Activated CD8-positive, alpha-beta memory T cell treated with anti-CD3 and anti-CD28 coated beads for 1 hour (primary cell): ENCODE measurements at places on chromosomes 7 and 10.

DNA sequence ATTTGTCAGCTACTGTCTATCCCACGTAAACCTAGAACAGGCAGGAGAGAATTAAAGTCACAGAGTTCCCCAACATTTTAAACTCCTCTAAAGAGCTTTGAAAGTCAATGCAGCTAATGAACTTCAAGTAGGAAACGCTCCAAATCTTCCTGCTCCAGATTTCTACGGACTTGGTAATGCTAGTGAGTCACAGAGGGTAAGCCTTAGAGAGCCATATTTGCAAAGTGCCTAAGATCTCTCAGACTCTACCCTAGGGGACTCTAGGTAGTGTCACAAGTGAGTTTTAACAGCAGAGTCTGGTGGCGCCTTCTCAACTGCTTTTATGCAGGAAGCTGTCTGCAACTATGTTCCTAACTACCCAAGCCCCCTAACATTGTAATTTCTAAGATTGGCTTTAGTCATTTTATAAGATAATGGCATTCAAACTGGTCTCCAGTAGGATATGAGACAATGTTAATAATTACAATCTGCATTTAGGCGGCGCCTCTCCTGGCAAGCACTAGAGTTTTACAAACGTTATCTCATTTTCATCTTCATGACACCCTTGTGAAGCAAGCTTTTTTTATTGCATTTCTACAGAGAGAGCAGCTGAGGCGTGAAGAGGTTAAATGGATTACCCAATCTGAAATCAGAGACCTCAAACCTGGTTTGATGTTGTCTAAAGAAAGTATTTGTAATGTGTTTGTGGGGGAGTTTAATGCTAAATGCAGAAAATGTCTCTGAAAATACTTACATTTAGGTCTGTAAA lies 22.0 kb upstream of the FZD1 start:
- no peak for DNase-seq

DNA sequence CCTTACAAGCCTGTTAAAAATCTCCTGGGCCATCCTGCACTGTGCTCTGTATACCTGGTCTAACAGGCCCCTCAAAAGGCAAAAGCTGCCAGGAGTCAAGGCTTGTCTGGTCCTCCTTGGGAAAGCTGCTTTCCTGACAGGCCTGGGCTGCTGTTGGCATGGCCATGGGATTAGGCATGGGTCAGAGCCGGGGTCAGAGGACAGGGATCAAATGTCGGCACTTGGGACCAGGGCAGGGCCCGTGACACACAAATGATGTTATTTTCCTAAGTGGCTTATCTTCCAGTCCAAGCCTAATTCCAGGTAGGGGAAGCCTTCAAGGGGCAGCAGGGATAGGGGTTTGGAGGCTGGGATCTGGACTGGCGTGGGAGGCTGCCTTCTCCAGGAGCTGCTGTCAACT lies 191.5 kb upstream of the GPR26 start:
- DNase-seq = no peak

- no peak for DNase-seq
Measured at GRCh38 chr10:29214551-29214950, 74.3 kb upstream of the LYZL1 start.

DNA sequence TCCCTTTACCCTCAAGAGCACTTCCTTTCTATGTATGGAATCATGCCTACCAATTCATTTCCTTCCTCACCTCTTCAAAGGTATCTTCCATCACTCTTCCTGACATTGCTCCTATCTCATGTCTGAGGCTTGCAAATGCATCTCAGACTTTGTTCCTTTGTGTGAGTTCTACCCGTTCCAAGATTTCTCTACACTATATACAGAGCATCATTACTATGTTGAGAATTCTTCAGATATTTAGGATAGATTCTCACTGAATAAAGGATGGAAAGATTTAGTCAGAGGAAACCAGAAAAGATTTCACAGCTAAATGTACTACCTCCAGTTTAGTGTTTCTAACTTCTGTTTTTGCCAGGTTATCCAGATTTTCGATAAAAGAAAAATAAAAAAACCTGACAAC lies 462.7 kb downstream of the PHTF2 start:
- DNase-seq = no peak

DNA sequence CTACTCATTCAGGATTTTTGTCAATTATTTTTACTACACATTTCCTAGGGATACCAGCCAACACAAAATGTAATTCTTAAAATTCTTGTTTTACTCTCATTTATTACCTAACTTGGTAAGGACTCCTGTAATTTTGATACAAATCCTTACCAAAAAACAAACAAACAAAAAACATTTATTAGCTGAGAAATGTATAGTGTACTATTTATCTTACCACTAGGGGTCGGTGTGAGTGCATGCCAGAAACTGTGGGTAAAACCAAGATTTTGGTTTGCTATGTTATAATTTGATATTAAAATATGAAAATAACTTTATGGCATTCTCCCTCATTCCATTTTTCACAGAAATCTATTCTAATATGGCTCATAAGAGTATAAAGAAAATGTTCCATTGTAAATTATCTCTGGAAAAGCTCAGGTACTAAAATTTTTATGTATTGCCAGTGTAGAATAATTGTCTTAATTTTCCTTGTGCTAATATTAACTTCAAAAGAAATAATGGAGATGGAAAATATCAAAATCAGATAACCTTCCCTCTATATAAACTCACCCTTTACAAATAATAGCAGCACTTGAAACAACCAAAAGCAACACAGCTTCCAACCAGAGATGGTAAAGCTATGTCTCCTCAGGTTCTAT lies 290.8 kb upstream of the PCDH15 start:
- DNase-seq = no peak

DNA sequence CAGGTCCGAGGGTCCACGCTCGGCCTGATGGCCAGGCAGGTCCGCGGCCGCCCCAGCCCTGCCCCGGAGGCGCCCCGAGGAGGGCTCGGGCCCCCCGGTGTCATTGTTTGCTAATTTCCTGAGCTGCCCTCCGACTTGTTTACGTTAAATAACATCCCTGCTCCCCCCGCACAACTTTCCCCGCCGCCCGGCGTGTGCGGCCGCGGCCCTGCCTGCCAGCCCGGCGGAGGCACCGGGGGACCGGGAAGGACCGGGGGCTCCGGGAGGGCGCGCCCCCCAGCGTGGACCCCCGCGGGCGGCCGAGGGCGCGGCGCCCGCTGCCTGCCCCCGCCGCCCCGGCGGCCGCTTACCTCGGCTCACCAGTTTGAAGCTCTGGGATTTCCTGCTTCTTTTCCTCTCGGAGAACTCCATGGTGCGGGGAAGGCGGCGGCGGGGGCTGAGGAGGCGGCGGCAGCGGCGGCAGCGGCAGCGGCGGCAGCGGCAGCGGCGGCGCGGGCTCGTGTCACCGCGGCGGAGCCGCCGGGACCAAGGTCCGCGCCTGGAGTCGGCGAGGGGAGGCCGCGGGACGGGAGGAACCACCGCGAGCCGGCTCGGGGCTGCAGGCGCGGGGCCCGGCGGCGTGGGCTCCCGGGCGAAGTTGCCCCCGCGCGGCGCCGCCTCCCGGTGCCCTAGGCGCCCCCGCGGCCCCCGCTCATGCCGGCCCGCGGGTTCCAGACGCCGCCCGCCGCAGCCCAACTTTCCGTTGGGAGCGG lies 515 bp downstream of the BEND7 start:
- no peak for DNase-seq

GRCh38 chr10:80474597-80474910 lies 20.4 kb downstream of the TSPAN14 start:
- no peak for DNase-seq

- no peak for DNase-seq
Measured at GRCh38 chr10:124725791-124726190, 18.4 kb downstream of the FAM53B start.

- no peak for DNase-seq
Measured at GRCh38 chr7:44533301-44534055, 7.7 kb downstream of the NPC1L1 start.

GRCh38 chr10:72834183-72834825 lies 59.2 kb upstream of the OIT3 start:
- DNase-seq = no peak

DNA sequence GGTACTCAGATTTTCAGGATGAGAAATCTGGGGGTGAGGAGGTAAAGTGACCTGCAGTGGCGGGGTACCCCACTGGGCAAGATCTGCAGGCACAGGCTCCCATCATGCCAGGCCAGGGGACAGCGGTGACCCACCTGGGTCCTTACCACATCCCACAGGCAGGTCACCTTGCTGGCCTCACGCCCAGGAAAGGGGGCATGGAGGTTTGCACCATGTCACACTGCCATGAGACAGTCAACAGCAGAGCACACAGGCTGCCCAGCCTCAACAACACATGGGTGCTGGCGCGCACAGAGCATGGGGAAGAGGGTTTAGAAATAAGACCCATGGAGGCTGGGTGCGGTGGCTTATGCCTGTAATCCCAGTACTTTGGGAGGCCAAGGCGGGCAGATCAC lies 914 bp downstream of the PKD1L1 start:
- DNase-seq = no peak

DNA sequence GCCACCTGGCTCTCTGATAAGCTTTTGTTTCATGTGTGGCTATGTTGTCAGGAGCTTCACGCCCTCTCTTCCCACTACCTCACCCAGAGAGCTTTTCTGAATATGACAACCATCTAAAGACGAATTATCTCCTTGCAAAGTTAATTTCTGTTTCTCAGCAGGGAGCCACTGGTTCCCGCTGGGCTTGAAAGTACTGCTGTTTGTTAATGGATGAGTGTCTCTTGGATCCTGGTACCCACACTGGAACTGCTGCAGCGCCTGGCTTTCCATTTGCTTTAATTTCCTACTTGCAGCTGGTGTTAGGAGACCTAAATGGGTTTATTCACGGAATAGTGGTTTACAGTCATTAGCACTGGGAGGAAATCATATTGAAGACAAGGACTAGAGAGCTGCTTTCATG lies 267.9 kb upstream of the LRGUK start:
- DNase-seq = no peak

DNA sequence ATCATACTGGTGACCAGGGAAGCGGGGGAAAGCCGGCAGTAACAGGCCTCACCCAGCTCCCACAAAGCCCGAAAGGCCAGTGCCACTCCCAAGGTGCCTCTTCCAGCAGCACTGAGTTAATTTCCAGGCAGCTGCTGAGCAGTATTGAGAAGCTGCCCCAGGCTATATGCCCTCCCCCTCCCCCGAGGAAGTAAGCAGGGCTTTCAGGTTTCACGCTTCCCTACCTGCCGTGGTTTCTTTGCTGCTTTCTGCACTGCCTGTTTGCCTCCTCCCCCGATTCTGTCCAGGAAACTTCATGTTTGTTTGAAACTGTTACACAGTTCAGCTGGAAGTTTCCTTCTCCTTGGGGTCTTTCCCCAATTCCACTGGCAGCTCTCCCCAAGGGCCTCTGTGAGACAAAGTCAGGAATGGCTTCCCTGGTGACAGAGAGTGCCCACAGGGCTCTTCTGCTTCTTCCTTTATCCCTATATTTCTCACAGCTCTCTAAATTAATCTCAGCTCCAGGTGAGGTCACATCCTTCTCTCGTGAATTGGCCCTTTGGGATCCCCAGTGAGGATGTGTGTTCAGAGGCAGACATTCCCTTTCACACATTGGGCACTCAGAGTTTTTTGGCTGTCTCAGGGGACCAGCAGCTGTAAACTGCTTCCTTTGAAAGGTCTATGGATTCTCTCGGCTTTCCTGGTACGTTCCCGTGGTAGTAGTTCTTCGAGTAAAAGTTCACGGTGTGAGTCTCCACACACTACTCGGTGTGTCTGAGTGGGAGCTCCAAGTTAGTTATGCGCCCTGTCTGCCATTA lies 19.4 kb downstream of the C1GALT1 start:
- peak; percentile 8 for DNase-seq

GRCh38 chr10:129637846-129638245 lies 170.8 kb downstream of the MGMT start:
- DNase-seq = no peak

DNA sequence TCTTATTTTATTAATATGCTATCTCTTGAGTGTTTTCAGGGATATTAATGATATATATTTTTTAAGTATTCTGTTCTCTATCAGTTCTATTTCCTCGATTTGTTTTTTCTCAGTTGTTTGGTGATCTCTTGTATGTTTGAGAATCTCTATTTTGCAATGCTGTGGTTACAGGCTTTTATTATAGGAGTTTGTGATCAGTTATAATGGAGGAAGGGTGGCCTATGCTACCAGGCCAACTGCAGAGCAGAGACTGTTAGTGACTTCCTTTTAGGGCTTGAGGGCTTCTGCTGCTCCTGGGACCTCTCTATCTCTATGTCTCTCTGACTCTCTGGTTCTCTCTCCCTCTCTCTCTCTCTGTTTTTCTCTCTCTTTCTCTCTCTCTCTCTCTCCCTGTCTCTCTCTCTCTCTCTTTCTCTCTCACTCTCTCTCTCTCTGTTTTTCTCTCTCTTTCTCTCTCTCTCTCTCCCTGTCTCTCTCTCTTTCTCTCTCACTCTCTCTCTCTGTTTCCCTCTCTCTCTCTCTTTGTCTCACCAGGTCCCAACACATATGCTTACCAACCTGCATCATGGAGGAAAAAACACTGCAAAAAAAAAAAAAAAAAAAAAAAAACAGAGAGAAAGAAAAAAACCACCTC lies 69.4 kb upstream of the CAV2 start:
- no peak for DNase-seq

GRCh38 chr7:47568547-47568946 lies 13.4 kb downstream of the TNS3 start:
- DNase-seq = no peak

DNA sequence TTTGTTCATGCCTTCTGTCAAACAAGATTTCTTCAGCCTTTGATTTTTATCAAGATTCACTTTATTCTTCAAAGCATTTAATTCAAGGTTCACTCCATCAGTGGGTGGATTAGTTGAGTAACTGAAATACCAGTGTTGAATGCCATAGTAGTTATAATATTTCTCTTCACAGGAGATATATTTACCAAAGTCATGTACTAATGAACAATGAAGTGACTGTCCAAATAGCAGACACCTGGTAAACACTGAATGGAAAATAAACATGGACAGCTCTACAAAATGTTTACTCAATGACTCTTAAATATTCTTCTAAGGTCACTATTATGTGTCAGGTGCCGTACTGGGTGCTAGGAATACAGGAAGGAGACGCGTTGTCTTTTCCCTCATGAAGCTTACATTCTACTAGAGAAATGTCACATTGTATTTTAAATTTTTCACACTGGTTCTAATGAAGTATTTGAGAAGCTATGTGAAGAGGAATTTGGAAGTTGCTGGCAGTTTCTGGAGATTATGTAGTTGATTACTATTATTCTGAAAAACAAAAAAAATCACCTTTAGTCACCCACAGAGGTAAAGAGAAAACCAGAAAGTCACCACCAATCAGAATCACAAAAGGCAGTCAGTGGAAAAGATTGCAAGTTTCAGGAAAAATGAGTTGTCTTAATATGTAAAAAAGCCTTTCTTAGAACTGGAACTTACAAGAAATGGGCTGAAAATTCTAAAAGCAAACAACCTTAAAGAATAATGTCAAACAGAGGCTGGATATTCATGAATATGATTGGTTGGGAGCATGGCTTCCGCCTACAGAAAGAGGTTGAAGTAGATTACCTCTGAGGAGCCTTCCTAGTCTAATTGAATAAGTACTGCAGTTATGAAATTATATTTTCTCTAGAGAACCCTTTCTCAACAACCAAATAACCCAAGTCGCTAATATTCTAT lies 84.5 kb downstream of the RTKN2 start:
- no peak for DNase-seq

- no peak for DNase-seq
Measured at GRCh38 chr7:14995774-14996173, 93.2 kb upstream of the DGKB start.

GRCh38 chr7:94298943-94299342 lies 95.8 kb upstream of the COL1A2 start:
- DNase-seq = no peak
